CD4-positive, alpha-beta memory T cell (primary cell): ENCODE measurements at places on chromosomes 7 and 10. TPM values are rescaled to one million over a fixed set of nuclear protein-coding genes. Genes with fewer than 3 reads are reported as not detected.

DNA sequence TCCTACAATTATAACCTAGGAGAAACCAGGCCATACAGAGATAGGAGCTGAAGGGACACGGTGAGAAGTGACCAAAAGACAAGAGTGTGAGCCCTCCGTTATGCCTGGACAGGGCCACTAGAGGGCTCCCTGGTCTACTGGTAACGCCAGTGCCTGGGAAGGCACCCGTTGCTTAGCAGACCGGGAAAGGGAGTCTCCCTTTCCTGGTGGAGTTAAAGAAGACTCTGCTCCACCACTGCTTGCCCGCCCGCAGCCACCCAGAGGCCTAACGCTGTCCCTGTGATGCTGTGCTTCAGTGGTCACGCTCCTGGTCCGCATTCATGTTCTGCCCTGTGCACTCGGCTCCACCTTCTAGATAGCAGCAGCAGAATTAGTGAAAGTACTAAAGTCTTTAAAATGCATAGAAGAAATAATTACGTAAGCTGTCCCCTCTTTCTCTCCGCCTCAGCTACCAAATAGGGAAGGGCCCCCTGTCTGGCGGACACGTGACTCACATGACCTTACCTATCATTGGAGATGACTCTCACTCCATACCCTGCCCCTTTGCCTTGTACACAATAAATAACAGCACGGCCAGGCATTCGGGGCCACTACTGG lies 34.8 kb downstream of the GRID2IP start:
- H3K4me1 ChIP-seq, result peaks cover 4% of the 10 kb centered on the region
- no peak overlapping the region for H3K27ac ChIP-seq
- peak overlapping the region; percentile 39 for H3K4me3 ChIP-seq
- H3K36me3 ChIP-seq, result no peaks in the 10 kb centered on the region
- peak; percentile 57 for DNase-seq

DNA sequence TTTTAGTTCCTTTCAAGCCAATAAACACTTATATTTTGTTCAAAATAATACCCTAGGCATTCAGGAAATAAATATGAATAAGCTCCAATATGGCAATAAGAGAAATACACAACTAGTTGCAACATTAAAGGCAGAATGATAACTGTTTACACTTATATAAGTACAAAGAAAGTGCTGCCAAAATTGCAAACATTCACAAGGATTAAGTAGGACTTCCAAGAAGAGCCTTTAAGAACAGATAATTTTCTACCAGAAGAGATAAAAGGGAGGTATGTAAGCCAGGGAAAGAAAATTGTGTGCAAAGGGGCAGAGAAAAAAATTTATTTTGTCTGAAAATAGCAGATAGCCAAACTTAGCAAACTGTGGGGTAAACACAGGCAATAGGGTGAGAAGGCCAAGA lies 83.8 kb downstream of the CTNNA3 start:
- H3K27ac ChIP-seq, result no peak overlapping the region
- no peaks in the 10 kb centered on the region for H3K36me3 ChIP-seq
- H3K4me3 ChIP-seq, result no peak overlapping the region
- H3K4me1 ChIP-seq, result peaks cover 25% of the 10 kb centered on the region

DNA sequence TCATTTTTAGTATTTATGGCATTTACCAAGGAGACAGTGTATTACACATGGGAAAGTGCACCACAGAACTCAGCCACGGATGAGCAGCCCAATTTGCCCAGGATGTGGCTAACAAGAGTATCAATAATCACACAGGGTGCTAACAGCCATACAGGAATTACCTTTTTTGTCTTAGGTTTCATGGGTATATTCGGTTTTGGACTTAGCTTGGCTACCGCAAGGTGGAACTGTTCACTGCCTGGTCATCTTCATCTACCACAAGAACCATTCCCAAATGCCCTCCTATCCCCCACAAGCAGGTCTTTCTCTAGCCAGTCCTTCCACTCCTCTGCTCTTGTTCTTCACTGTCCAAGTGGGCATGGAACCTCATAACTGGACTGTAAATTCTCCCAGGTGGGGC lies 6.0 kb downstream of the PDLIM1 start:
- no peaks in the 10 kb centered on the region for H3K36me3 ChIP-seq
- no peak overlapping the region for H3K4me3 ChIP-seq
- H3K27me3 ChIP-seq, result peaks cover 5% of the 10 kb centered on the region
- no peak overlapping the region for H3K27ac ChIP-seq
- DNase-seq, result no peak

DNA sequence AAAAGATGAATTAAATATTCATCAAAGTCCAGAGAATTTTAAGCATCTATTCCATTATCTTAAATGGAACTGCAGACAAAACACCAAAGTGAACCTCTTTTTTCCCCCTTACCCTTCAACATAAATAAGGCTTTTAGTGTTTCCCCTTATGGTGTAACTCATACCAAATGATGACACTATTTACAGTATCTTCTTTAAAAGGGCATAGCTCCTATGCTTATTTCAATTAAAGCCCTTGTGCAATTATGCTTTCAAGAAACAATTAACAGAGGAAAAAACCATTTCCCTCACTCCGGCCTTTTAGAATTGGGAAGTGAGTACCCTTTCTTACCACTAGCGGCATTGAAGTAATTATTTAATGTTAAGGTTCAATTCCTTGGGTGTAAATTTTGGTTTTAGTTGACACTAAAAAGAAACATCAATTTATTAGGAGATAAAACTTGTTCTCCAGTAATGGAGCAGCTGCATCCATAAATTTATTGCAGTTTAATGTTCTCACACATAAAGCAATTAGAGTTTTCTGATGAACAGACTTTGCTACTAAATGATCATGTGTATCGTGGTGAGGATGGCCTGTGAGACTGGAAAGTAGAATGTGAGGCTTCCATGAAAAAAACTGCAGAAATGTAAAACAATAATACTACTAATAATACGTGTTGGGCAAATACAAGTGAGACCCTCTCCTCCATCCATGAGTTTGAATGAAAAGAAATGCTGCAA lies 661.3 kb downstream of the PARD3 start:
- no peaks in the 10 kb centered on the region for H3K27me3 ChIP-seq
- H3K4me1 ChIP-seq, result no peaks in the 10 kb centered on the region
- no peak overlapping the region for H3K4me3 ChIP-seq
- no peak for DNase-seq

DNA sequence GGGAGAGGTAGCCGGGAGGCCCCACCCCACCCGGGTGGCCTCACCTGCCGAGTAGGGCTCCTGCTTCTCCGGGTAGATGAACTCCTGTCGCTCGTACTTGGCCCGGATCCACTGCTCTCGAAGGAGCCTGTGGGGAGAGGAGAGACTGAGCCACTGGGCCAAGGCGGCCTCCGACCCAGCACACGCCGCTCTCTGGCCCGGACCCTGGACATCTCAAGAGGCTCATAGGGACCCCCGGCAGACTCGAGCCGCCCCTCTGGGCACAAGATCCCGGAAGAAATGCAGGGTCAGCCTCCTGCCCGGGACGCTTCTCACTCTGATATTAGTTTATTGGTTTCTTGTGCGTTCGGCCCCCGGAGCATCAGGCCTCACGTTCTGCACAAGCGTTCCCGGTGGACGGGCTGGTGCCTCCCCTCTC lies 34.5 kb downstream of the ADAP1 start:
- peaks cover 31% of the 10 kb centered on the region for H3K4me1 ChIP-seq
- H3K4me3 ChIP-seq, result no peak overlapping the region
- no peak for DNase-seq
- no peaks in the 10 kb centered on the region for H3K27me3 ChIP-seq
- H3K36me3 ChIP-seq, result no peaks in the 10 kb centered on the region
- no peak overlapping the region for H3K27ac ChIP-seq

- H3K36me3 ChIP-seq, result no peaks in the 10 kb centered on the region
- no peak for DNase-seq
- no peaks in the 10 kb centered on the region for H3K4me1 ChIP-seq
- no peaks in the 10 kb centered on the region for H3K27me3 ChIP-seq
- H3K27ac ChIP-seq, result no peak overlapping the region
These were observed 441.2 kb downstream of the PLXDC2 start for GRCh38 chr10:20257422-20257821.

Gene PTTG1IP2
- not detected for total RNA-seq

Gene PNLIPRP1
- total RNA-seq, result not detected

DNA sequence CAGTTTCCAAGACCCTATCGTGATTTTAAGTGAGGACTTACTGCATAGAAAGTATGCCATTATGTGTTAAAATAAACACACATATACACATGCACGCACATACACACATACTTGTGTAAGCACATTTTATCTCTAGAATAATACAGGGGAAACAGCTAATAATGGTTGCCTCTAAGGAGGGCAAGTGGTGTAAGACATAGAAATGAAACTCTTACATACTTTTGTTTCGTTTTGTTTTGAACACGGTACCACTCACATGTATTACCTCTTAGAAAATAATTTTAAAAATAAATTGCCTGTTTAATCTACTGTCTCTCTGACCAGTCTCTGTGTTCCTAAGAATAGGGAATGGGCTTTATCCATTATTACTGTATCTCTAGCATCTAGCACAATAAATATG lies 49.2 kb downstream of the HERPUD2 start:
- no peak for DNase-seq
- H3K4me1 ChIP-seq, result peaks cover 56% of the 10 kb centered on the region
- no peaks in the 10 kb centered on the region for H3K36me3 ChIP-seq
- no peaks in the 10 kb centered on the region for H3K27me3 ChIP-seq
- H3K27ac ChIP-seq, result no peak overlapping the region

- H3K27me3 ChIP-seq, result no peaks in the 10 kb centered on the region
- peaks cover 18% of the 10 kb centered on the region for H3K4me1 ChIP-seq
- DNase-seq, result no peak
- no peak overlapping the region for H3K4me3 ChIP-seq
These were observed 24.2 kb downstream of the PWWP2B start for GRCh38 chr10:132420981-132421846.

GRCh38 chr10:104122225-104123107 lies 495 bp downstream of the SFR1 start:
- no peaks in the 10 kb centered on the region for H3K36me3 ChIP-seq
- H3K27me3 ChIP-seq, result no peaks in the 10 kb centered on the region
- H3K4me1 ChIP-seq, result peaks cover 21% of the 10 kb centered on the region
- H3K4me3 ChIP-seq, result peak overlapping the region; percentile 98
- DNase-seq, result no peak
